Spleen (tissue), 13 donors: ENCODE measurements at places on chromosomes 5 and 9. TPM values are rescaled to one million over a fixed set of nuclear protein-coding genes. Genes with fewer than 3 reads are reported as not detected.

GRCh38 chr5:133228316-133228715 is 176.5 kb downstream of the HSPA4 start:
- no peak overlapping the region for H3K4me3 ChIP-seq
- H3K4me1 ChIP-seq: no peaks in the 10 kb centered on the region
- H3K36me3 ChIP-seq: no peaks in the 10 kb centered on the region
- DNase-seq: no peak

GRCh38 chr5:14728459-14728938 is 64.0 kb downstream of the OTULIN start:
- H3K36me3 ChIP-seq: no peaks in the 10 kb centered on the region
- no peak overlapping the region for H3K4me3 ChIP-seq
- H3K4me1 ChIP-seq: no peaks in the 10 kb centered on the region
- no peak overlapping the region for H3K27ac ChIP-seq
- H3K27me3 ChIP-seq: no peaks in the 10 kb centered on the region

DNA sequence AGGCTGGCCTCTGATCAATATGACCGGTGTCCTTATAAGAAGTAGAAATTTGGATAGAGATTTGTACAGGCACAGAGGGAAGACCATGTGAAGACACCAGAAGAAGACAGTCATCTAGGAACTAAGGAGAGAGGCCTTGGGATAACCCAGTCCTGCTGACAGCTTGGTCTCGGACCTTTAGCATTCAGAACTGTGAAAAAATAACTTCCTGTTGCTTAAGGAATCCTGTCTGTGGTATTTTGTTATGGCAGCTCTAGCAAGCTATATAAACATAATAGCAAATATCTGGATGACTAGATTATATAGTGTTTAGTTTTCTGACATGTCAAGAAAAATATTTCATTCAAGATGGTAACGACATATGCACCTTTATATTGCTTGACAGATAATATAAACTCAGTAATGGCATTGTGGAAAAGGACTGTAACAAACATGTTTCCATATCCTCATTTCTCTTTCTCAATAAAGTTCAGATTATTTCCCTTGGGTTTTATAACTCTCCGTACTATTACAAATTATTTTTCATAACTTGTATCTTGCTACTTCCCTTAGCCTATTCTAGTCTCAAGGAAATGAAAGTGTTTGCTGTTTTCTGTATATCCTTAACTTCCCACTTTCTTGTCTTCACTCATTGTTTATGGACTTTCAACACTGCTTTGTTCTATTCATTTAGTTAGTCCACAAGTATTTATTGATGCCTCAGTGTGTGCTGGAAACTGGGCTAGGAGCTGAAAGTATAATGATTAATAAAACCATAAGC is 62.4 kb downstream of the KIAA1958 start:
- DNase-seq: no peak
- no peaks in the 10 kb centered on the region for H3K27me3 ChIP-seq
- no peaks in the 10 kb centered on the region for H3K36me3 ChIP-seq
- H3K4me1 ChIP-seq: peaks cover 6% of the 10 kb centered on the region
- H3K4me3 ChIP-seq: no peak overlapping the region
- no peak overlapping the region for H3K27ac ChIP-seq

Gene FBXW2
- 8.7 TPM for polyA plus RNA-seq

Gene CD14
- 40.2 TPM for polyA plus RNA-seq

Gene IFNW1
- polyA plus RNA-seq: not detected

Gene ELAVL2
- polyA plus RNA-seq: 0.02 TPM

Gene DEPDC1B
- polyA plus RNA-seq: 4.0 TPM

- H3K4me1 ChIP-seq: no peaks in the 10 kb centered on the region
- no peak overlapping the region for H3K27ac ChIP-seq
- DNase-seq: no peak
- H3K36me3 ChIP-seq: no peaks in the 10 kb centered on the region
- no peaks in the 10 kb centered on the region for H3K27me3 ChIP-seq
- no peak overlapping the region for H3K4me3 ChIP-seq
Measured at GRCh38 chr9:97396256-97396655, 15.6 kb upstream of the TDRD7 start.

Gene GABRB2
- polyA plus RNA-seq: 0.14 TPM

Gene SARDH
- 1.5 TPM for polyA plus RNA-seq

- H3K4me3 ChIP-seq: no peak overlapping the region
- no peak overlapping the region for H3K27ac ChIP-seq
- H3K27me3 ChIP-seq: no peaks in the 10 kb centered on the region
Measured at GRCh38 chr9:134814598-134815215, 65.9 kb upstream of the FCN2 start.

Gene PCA3
- polyA plus RNA-seq: not detected

DNA sequence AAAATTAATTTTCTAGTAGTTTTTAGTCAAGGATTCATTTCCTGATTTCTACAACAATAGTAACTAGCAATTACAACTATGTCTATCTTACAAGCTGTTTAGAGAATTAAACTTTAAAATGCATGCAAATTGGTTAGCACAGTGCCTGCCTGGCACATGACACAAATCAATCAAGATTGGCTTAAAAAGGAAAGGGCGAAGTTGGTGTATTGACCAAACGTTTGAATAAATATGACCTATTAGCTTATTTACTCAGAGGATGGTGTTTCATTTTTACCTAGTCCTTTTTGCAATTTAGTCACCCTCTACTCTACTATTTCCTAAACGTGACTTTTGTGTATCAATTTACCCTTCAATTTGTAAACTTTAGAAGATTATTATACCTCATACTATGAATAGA is 83.5 kb downstream of the GDA start:
- H3K27ac ChIP-seq: no peak overlapping the region
- H3K4me3 ChIP-seq: no peak overlapping the region
- no peak for DNase-seq
- no peaks in the 10 kb centered on the region for H3K36me3 ChIP-seq

Gene MYMK
- polyA plus RNA-seq: not detected

Gene C7
- polyA plus RNA-seq: 53.2 TPM

- H3K4me3 ChIP-seq: no peak overlapping the region
- H3K27ac ChIP-seq: no peak overlapping the region
Measured at GRCh38 chr9:99746406-99746805, 75.3 kb upstream of the NR4A3 start.

Gene SPATA31D4
- 0.02 TPM for polyA plus RNA-seq

DNA sequence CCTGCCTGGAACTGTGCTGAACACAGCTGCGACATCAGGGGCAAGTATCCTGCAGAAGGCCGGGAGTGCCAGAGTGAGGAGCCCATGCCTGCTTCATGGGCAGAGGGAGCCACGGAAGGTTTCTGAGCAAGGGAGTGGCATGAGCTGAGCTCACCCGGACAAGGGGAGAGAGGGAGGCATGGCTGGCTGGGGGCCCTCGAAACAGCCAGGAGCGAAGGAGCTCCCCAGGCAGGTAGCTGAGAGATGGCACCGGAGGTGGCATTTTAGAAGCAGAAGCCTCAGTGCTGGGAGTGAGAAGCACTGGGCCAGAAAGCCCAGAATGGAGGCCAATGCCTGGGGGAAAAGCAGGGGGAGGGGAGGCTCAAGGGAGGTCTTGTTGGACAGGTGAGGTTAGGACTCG is 56.9 kb upstream of the SARDH start:
- H3K27me3 ChIP-seq: no peaks in the 10 kb centered on the region
- no peak overlapping the region for H3K4me3 ChIP-seq
- peaks cover 58% of the 10 kb centered on the region for H3K36me3 ChIP-seq
- no peak for DNase-seq

Gene LCN9
- not detected for polyA plus RNA-seq

Gene FBXO38
- 14.4 TPM for polyA plus RNA-seq

Gene ACO1
- 3.8 TPM for polyA plus RNA-seq

Gene JAKMIP2
- 0.19 TPM for polyA plus RNA-seq

DNA sequence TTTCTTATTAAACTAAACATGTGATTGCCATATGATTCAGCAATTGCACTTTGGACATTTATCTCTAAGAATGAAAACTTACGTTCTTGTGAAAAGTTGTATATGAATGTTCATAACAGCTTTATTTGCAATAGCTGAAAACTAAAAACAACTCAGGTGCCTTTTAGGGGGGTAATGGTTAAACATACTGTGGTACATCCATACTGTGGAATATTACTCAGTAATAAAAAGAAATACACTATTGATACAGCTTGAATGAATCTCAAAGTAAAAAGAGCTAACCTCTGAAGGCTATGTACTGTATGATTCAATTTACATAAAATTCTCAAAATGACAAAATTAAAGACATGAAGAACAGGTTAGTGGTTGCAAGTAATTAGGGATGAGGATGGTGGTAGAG is 339.5 kb upstream of the PAPPA start:
- no peaks in the 10 kb centered on the region for H3K27me3 ChIP-seq
- H3K4me3 ChIP-seq: no peak overlapping the region
- H3K36me3 ChIP-seq: no peaks in the 10 kb centered on the region
- DNase-seq: no peak

DNA sequence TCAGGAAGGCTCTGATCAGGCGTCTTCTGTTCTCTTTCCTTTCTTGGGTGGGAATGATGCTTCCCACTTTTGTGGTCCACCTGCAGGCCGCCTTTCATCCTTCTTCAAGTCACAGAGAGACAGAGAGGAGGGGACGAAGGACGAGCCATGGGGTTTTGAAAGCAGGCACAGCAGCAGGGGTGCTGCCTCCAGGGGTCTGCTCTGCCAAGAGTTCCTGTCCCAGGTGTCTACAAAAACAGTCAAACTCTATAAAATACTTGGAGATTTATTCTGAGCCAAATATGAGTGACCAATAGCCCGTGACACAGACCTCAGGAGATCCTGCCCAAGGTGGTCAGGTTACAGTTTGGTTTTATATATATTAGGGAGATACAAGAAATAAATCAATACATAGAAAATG is 34.5 kb upstream of the LCP2 start:
- no peaks in the 10 kb centered on the region for H3K27me3 ChIP-seq
- peak overlapping the region; percentile 95 for H3K27ac ChIP-seq
- H3K4me1 ChIP-seq: peaks cover 99% of the 10 kb centered on the region
- no peak overlapping the region for H3K4me3 ChIP-seq

Gene GABRP
- polyA plus RNA-seq: 0.03 TPM

DNA sequence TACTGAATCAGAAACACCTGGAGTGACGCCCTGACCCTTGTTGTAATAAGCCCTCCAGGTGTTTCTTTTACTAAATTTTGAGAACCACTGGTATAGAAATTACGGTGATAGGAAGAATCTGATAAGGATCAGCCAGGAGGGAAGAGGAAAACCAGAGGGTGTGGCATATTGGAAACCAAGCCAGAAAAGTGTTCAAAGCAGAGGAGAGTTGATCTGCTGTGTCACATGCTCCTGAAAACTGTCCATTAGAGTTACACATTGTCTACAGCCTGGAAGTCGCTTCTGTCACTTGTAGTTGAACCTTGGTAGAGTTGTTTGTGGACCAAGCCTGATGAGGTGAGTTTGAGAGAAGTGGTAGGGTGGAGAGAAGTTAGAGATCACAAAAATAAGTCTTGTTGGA is 497.4 kb downstream of the ENC1 start:
- no peaks in the 10 kb centered on the region for H3K27me3 ChIP-seq
- H3K4me3 ChIP-seq: no peak overlapping the region
- H3K27ac ChIP-seq: no peak overlapping the region
- no peaks in the 10 kb centered on the region for H3K36me3 ChIP-seq
- H3K4me1 ChIP-seq: no peaks in the 10 kb centered on the region

DNA sequence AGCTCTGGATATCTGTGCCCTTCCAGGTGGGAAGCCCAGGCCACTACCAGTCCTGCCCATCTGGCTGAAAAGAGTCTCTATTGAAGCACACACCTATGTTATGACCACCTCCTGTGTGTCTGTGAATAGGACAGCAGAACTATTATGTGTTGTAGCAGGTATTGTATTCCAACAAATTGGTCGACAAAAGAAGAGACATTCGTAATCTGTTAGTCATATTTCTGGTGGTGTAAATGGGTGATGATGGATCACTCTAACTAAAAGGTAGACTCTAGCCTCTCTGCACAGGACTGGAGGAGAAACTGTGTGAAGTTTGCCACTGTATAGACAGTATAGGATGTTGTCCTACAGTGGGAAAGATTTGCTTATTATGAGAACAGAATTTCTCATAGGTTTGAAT is 416.1 kb downstream of the TMEM38B start:
- DNase-seq: no peak
- no peaks in the 10 kb centered on the region for H3K36me3 ChIP-seq
- no peak overlapping the region for H3K27ac ChIP-seq
- no peaks in the 10 kb centered on the region for H3K27me3 ChIP-seq
- H3K4me3 ChIP-seq: no peak overlapping the region
- H3K4me1 ChIP-seq: no peaks in the 10 kb centered on the region

GRCh38 chr5:40681363-40682153 is 1.8 kb downstream of the PTGER4 start:
- H3K4me1 ChIP-seq: peaks cover 94% of the 10 kb centered on the region
- H3K36me3 ChIP-seq: peaks cover 19% of the 10 kb centered on the region
- H3K4me3 ChIP-seq: peak overlapping the region; percentile 43
- DNase-seq: peak; percentile 93

Gene FYB1
- 26.3 TPM for polyA plus RNA-seq

Gene HSPB3
- 0.45 TPM for polyA plus RNA-seq

DNA sequence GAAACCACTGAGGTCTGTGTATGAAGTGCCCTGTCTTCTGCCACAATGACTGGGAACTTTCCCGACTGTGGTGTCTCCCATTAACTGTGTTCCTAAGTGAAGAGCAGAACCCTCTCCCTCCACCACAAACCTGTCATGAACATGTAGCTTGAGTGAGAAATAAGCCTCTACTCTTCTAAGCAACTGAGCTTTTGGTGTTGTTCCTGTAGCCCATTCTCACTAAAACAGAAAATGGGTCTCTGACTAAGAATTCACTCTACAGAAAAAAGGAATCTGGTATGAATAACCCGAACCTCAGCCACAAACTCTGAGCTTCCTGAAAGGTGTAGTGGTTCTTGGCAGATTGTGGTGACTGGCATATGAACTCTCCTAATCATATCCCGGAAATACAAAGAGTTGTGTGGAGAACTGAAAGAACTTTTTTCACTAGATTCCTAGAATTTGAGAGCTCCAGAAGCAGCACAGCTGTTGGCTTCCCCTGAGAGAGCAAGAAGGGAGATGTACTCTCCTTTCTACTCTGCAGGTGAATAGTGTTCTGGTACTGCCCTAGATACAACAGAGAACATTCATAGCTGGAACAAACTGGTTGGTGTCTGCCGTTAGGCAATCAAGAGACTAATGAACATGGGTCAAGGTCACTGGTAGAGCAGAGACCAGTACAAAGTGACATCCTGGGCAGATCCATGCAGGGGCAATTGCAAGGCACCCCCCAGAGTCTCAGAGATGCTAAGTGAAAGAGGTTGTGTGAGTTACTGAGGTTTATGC is 283.8 kb downstream of the PDE4D start:
- no peaks in the 10 kb centered on the region for H3K27me3 ChIP-seq
- no peak overlapping the region for H3K4me3 ChIP-seq
- H3K4me1 ChIP-seq: no peaks in the 10 kb centered on the region
- no peaks in the 10 kb centered on the region for H3K36me3 ChIP-seq
- no peak for DNase-seq
